Hypothalamus (tissue), 51 donors: ENCODE measurements at places on chromosomes 16 and 17.

DNA sequence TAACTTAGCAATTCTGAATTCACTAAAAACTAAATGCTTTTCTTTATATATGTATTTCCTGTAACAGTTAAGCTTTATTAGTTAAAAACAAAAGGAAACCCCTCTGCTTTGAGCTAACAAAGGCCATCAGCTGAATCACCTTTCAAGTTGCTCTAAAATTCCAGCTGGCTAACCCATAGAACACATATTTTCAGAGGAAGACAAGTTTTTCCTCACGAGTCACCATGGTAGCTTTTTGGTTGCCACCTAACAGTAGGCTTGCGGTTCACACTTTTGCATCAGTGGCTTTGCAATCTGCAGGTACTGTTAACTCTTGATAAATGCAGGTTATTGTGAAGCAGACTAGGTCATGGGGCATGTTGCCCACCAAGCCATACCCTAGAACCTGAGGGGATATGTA lies 57.6 kb upstream of the IRX5 start:
- no peak for DNase-seq

DNA sequence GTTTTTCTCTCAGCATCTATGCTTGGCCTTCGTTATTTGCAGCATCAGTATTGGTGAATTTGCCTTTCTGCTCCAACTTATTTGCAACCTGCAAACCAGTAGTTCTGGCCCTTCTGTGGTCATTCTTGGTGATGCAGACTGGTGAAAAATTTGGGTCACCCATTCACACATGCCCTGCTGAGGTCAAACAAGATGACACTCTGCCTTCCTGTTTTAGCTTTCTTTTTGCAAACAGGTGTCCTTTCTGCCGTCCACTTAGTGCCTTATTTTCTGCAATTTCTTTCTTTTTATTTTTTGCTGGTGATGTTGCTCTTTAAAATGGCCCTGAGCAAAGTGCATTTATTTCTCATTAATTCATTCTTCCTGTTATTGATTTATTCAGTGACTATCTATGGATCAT lies 31.3 kb downstream of the PLCG2 start:
- DNase-seq, result no peak

- no peak for DNase-seq
Measured at GRCh38 chr17:82248815-82249674, 20.2 kb downstream of the SLC16A3 start.

DNA sequence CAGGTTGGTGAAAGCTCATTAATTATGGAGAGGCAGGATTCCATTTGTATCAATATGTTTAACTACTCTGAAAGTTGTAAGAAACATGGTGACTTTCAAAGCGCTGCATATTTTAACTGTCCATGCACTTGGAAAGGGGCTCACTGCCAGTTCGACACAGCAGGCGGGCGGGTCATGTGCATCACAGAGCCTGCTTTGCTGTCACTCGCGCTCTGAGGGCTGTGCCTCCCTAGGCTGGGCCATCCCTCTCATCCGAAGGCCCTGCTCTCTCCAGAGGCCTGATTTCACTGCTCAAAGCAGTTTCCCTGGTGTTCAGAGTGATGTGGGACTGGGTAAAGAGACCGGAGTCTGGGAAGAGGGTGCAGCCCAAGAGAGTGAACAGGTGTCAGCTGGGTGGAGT lies 422.0 kb upstream of the MON1B start:
- no peak for DNase-seq

GRCh38 chr16:86740906-86741799 lies 162.8 kb downstream of the FOXL1 start:
- DNase-seq, result no peak

GRCh38 chr17:3888343-3889171 lies 4.3 kb downstream of the CAMKK1 start:
- DNase-seq, result no peak

GRCh38 chr16:82133798-82134197 lies 36.2 kb downstream of the MPHOSPH6 start:
- DNase-seq, result no peak

DNA sequence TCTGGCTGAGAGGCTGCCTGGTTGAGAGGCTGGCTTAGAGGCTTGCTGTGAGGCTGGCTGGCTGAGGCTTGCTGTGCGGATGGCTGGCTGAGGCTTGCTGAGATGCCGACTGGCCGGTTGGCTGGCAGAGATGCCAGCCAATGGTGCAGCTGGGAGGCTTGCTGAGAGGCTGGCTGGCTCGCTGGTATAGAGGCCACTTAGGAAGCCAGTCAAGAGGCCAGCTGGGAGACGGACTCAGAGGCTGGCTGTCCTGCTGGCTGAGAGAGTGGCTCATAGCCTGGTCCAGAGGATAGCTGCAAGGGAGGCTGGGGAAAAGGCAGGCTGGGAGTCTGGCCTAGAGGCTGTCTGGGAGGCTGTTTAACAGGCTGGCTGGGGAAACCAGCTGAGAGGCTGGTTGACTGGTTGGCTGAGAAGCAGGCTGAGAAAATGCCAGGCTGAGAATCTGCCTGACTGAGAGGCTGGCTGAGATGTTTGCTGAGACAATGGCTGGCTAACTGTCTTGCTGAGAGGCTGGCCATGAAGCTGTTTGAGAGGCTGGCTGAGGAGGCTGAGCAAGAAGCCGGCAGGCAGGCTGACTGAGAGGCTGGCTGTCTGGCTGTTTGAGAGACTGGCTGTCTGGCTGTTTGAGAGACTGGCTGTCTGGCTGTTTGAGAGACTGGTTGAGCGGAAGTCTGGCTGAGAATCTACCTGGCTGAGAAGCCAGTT lies 37.5 kb upstream of the ACSM2B start:
- DNase-seq, result no peak

DNA sequence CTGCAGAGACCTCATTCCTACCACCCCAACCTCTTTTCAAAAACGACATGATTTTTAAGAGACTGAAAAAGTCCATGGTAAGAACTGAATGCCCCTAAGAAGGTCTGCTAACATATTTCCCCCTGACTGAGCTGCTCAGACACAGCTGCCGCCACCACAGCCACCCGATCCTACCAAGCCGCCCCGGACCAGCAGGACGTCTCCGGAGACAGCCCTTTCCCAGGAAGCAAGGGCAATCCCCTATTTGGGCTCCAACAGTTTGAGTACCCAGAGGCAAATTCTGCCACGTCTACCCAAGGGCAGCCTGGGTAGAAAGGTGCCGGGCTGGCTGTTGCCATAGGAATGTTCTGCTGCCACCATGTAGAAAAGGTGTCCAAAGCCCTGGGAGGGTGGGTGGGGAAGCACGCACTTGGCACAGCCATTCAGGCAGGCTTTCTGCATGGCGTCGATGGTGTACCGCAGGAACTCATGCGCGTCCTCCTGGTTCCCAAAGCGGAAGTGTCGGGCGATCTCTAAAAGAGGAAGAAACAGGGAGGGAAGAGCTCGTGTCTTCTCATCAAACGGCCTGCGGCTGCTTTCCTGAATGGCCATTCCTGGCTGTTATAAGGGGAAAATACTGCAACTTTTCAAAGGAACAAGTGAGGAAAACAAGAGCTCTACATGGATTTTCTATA lies 13.6 kb downstream of the USP36 start:
- no peak for DNase-seq

DNA sequence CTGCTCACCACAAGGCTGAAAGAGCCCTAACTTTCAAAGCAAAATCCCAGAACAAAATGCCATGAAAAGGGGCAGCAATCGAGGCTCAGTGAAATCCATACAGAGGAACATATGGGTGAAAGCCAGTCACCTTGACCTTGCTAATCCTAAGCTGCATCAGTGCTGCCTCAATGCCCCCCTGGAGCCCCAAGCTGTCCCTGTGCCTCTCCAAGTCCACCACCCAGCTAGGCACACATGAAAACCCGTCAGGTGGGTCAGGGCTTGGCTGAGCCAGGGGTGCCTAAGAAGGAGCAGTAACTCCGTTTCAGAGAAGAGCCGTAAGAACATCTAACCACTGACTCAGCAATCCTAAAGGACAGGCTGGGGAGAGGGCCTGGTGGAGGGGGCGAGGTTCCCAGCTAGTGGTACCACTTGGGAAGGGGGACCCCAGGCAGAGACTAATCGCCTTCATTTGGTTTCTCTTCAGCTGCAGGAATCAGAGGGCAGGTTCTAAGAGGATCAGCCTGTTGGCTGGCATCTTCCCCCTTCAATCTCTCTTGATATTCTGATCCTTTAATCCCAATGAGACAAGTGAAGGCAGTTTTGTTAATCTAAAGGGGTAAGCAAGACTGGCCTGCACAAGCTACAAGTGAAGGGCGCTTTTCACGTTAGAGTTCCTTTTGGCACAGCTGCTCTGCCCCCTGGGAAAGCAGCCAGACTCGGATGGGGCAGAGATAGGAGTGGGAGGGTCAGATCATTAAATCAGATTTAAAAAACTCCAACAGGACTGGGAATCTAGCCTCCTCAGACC lies 7.6 kb downstream of the PITPNA start:
- DNase-seq, result no peak

- DNase-seq, result no peak
Measured at GRCh38 chr17:45287526-45288500, 25.9 kb upstream of the SPATA32 start.

DNA sequence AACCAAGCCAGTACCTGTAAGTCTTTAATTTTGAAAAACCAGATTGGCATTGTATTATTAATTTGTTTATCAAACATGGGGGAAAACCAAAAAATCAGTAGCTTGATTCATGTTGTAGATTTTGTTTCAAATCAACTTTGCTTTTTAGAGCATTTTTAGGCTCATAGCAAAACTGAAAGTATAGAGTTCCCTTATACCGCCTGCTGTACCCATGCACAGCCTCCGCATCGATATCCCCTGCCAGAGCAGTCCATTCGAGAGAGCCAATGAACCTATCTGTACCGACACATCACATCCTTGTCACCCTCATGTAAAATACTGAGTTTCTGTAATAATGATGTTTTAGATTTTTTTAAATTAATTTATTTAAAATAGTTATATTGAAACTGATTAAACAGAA lies 16.2 kb upstream of the MRC2 start:
- no peak for DNase-seq

DNA sequence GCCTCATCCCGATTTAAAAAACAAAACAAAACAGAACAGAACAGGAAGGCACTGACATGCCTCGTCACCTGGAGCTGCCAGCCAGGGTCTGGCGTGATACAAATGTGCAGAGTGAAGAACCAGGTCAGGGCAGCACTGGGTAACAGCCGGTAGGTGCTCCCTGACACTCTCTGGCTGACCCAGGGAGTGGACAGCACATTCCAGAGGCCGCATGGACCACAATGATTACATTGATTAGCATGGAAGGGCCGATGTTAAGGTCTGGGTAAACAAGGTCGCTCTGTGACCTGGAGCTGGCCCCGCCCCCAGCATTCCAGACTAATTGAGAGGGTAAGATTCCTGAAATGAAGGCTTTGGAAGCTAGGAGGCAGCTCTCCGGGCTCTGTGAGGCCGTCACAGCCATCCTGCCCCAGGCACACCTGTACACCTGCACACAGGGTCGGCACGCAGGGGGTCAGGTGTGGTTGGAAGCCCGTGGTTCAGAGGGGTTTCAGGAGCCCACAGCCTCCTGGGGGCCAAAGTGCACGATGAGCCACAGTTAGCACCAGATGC lies 21.4 kb downstream of the PIEZO1 start:
- DNase-seq, result no peak

- DNase-seq, result no peak
Measured at GRCh38 chr17:43559161-43559816, 13.1 kb upstream of the ETV4 start.

- DNase-seq, result peak; percentile 28
Measured at GRCh38 chr17:3012926-3013581, 50.4 kb downstream of the OR1D5 start.

DNA sequence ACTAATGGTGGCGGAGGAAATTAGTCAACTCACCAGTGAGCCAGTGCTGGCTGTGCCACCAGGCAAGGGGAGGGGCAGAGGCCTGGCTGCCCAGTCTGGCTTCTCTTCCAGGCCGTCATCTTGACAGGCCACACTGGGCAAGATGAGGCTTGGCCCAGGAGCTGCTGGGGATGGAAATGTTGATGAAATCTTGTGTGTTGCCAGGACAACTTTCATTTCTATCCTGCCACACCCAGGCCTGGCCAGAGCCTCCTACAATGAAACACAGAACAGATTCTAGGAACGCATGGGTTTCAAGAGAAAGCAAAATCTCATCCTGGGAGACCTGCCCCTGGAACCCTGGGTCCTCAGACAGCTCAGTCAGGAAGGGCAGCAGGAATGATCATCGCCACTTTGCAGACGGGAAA lies 9.3 kb downstream of the HEXIM2 start:
- peak; percentile 43 for DNase-seq

DNA sequence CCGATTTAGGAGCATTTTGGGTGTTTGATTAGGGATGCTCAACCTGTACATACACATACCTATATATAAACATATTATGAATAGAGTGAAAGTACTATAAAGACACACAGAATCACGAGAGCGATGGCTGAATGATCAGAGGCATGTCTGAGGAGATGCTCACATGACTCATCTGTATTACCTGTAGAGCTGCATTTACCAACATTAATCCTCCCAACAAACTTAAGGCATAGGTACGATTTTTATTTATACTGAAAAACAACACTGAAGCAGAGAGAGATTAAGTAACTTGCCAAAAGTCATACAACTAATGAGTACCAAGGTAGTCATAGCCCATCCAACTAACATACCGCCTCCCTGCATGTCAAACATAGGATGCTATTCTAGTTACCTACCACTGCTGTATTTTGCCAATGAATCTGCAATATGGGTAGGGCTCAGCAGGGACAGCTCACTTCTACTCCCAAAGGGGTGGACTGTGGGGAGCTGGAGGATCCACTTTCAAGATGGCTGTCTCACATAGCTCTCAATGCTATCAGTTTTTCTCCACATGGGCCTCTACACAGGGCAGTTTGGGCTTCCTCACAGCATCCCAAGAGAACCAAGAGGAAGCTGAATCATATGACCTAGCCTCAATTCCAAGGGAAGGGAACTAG lies 7.3 kb downstream of the CYB5D1 start:
- no peak for DNase-seq

GRCh38 chr17:41352597-41353366 lies 2.2 kb upstream of the KRT33A start:
- DNase-seq, result no peak

GRCh38 chr16:57549730-57550129 lies 7.3 kb downstream of the ADGRG5 start:
- DNase-seq, result no peak

DNA sequence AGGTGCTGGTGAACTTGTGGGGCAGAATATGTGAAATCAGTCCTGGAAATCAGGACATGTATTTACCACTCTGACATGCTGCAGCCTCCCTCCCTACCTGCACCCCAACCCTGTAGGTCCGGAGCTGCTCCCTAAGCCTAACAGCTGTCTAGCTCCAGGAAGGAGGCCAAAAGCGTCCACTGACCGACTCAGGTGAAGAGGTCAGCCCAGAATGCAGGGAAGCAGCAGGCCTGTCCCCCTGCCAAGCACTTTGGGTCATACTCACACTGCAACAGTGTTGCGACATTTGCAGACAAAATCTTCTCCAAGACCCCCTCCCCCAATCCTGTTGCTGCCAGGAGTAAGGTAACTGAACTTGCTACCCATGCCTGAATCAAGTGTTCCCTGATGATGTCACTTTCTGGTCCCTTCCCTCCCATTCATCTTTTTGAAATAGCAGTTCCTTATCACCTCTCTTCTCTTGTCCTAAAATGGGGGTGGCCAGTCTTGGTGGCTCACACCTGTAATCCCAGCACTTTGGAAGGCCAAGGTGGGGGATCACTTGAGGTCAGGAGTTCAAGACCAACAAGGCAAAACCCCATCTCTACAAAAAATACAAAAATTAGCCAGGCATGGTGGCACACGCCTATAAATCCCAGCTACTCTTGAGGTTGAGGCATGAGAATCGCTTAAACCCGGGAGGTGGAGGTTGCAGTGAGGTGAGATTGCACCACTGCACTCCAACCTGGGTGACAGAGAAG lies 1.3 kb upstream of the ACLY start:
- DNase-seq, result no peak
